Stimulated activated CD4-positive, alpha-beta T cell treated with anti-CD3 and anti-CD28 coated beads, Interleukin-12 subunit alpha, Interleukin-12 subunit beta, amount 100 ng/mL, for 4 hours (primary cell): ENCODE measurements at places on chromosomes 13 and 19.

DNA sequence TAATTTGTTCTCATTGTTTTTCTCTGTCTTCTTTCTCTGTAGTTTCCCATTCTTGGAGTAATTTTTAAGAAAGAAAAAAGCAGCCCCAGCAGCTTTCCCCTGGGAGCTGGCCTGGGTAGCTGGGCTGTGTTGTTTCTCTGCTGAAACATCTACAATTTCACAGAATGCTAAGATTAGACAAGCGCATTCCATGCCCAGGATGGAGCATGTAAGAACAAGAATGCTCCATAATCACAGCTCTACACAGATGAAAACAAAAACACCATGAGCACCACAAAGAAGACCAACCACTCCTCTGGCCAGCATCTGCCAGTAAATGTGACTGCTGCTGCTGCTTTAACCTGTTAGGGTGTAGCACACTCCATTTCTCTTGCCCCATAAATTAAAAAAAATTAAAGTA, 239.2 kb upstream of the SLITRK1 start:
- DNase-seq = no peak

DNA sequence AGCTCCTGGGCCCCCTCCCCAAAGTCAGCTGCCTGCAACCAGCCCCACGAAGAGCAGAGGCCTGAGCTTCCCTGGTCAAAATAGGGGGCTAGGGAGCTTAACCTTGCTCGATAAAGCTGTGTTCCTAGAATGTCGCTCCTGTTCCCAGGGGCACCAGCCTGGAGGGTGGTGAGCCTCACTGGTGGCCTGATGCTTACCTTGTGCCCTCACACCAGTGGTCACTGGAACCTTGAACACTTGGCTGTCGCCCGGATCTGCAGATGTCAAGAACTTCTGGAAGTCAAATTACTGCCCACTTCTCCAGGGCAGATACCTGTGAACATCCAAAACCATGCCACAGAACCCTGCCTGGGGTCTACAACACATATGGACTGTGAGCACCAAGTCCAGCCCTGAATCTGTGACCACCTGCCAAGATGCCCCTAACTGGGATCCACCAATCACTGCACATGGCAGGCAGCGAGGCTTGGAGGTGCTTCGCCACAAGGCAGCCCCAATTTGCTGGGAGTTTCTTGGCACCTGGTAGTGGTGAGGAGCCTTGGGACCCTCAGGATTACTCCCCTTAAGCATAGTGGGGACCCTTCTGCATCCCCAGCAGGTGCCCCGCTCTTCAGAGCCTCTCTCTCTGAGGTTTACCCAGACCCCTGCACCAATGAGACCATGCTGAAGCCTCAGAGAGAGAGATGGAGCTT, 4.7 kb upstream of the CEACAM5 start:
- no peak for DNase-seq

DNA sequence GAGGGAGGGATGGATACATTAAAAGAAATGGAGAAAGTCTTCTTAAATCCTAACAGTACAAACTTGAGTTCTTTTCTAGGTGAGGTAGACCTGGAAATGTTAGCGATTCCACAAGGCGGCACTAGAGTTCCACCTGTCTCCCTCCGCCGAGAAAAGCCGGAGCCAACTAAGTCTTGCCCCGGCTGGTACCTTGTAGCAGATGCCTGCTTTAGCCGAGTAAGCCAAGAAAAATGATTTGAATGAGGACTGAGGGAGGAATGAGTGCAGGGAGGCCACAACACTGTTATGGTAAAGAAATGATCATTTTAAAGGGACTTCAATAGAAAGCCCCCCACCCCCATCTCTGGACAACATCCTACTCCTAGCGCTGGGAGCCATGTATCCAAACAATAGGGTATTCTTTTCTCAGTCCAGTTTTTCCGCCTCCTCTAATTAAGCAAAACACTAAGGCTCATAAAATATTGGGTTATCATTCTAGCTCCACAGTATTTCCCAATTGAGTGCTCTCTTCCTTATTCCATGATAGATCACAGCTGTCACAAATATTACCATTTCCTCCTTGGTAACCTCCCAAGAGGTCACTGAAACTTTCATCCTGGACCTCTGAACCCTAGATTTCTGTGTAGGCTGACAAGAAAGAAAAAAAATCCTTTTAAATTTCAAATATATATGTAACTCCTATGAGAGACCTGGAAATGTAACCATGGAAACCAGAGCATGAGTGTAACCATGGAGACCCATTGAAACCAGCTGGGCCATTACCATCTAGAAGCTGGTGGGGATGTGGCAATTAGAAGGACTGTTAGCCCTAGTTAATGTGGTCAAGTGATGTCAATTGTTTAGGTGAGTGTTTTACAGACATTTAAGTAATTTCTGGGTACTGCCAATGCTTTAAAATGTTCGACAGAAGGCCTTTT, 58.3 kb downstream of the GPALPP1 start:
- peak; percentile 69 for DNase-seq

DNA sequence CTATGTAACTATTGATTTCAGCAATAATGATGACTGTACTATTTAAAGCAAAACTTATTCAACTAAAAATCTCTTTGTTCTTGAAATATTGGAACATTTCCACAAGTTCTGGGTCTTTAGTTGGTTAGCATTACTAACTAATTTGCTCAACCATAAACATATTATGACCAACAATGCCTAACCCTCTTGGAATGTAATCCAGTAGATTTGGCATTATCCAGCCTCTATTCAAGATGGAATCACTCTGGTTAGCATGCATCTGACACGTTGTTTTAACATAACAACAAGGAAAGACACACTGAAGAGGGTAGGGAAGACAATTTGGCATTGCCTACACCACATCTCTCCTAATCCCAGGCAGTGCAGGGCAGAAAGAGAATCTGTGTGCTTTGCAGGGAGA, 941.3 kb upstream of the PCDH20 start:
- DNase-seq = no peak

GRCh38 chr19:19582471-19582870, 36.0 kb downstream of the PBX4 start:
- DNase-seq = no peak

GRCh38 chr19:21838646-21839045, 2.7 kb upstream of the ZNF43 start:
- no peak for DNase-seq

GRCh38 chr13:77891486-77891885, 27.1 kb downstream of the EDNRB start:
- no peak for DNase-seq

GRCh38 chr13:73198991-73199411, 140.2 kb downstream of the KLF5 start:
- DNase-seq = no peak
